Right ventricle myocardium superior (tissue), 1 donor: ENCODE measurements at places on chromosomes 2 and 18. TPM values are rescaled to one million over a fixed set of nuclear protein-coding genes. Genes with fewer than 3 reads are reported as not detected.

Gene ME2
- total RNA-seq = 92.6 TPM

Gene MCEE
- 38.3 TPM for total RNA-seq

Gene ZDBF2
- total RNA-seq = 6.7 TPM

Gene LOXL3
- 3.6 TPM for total RNA-seq

Gene ABCB11
- 0.13 TPM for total RNA-seq

Gene STK25
- total RNA-seq = 85.9 TPM

Gene ABCG8
- total RNA-seq = 0.11 TPM

Gene EMX1
- total RNA-seq = not detected

Gene CCDC68
- total RNA-seq = 3.7 TPM

Gene RESP18
- not detected for total RNA-seq

DNA sequence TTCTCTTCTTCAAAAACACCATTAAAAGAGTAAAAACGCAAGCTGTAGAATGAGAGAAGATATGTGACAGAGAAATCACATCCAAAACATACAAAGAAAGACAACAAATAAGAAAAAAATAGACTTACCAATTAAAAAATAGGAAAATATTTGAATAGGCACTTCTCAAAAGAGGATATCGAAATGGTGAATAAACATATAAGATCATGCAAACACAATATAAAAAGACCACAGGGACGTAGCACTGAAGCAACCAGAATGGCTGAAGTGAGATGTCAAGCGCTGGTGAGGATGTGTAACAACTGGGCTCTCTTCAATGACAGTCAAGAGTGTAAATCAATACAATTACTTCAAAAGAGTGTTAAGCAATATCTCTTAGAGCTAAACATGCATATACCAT, 202.3 kb downstream of the ZBTB7C start:
- DNase-seq = no peak

GRCh38 chr18:56709463-56709862, 58.3 kb downstream of the WDR7 start:
- no peak for DNase-seq

DNA sequence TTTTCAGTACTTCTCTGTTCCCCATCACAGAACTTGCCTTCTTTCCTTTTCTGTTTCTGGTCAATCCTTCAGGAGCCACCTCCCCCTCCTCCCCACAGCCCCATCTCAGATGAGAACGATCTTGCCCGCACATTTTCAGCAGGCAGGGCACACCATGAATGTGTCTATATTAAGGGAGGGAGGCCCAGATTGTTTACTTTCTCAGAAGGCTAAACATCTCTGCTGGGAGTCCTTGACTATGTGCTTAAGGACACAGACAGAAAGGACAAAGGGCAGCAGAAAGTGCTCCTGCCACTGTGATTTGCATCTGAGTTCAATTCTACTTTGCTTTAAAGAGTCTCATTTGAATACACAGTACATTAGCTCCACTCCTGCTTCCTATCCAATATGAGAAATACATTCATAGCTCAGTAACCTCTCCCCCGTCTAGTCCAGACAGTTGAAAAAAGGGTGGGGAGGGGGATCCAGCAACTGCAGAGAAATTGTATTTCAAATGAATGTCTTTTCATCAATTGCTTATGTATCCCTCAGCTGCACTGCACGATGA, 175.0 kb upstream of the PARD3B start:
- no peak for DNase-seq

DNA sequence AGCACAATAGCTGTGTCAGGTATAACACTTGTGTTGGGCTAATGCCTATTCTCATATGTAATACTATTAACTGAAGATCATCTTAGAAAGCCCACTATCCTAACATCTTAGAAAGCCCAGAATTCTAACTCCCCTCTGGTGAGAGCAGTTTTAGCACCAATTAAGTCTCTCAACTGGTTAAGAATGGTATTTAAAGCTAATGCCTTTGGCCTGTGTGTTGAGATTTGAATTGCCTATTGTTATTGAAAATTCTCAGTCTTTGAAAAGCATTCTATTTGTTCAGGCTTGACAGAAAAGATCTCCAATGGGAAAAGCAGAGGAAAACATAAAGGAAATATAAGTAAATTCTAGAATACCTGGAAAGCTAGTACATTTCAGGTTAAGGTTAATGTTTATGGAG, 352.5 kb downstream of the ARHGAP15 start:
- no peak for DNase-seq

GRCh38 chr2:13201924-13202323, 485.2 kb downstream of the TRIB2 start:
- no peak for DNase-seq

GRCh38 chr2:134143568-134143967, 110.3 kb upstream of the MGAT5 start:
- no peak for DNase-seq

DNA sequence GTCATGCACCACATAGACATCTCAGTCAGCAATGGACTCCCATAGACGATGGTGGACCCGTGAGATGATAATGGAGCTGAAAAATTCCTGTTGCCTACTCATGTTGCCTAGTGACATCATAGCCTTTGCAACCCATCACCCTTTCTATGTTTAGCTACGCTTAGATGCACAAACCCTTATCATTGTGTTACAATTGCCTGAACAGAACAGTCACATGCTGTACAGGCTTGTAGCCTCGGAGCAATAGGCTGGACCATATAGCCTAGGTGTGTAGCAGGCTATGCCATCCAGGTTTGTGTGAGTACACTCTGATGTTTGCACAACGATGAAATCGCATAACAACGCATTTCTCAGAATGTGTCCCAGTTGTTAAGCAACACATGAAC, 221.6 kb downstream of the ALPK2 start:
- DNase-seq = no peak

DNA sequence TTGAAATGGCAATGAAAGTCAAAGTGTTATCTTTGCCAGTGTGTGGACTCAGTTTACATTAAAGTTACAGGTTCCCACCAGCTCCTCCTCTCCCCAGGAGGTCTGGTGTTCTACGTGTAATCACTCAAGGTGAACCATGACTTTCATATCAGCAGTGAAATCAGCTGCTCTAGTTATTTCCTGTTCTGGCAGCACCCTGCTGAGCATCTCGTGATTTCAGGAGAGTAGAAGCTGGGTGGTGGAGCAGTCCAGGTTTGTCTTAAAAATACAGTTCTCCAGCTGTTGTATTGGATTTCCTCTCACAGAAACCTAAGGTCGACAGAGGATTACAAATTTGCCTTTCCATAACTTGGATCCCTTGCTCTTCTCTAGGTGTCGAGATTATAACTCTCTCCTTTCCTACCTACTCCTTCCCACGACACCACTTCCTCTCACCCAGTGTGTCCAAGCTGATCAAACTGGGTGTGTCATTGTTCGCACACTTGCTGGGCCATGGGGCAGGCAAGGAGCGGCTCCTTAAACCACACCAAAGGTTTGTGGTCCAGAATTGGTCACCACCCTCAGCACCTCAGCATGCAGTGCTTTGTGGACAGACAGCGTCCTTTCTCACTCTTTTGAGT, 13.0 kb upstream of the ARHGAP25 start:
- no peak for DNase-seq

GRCh38 chr2:96694816-96695455, 44.9 kb downstream of the LMAN2L start:
- no peak for DNase-seq

GRCh38 chr2:216849987-216850386, 9.9 kb downstream of the TNP1 start:
- peak; percentile 79 for DNase-seq

GRCh38 chr2:204225671-204226073, 289.1 kb downstream of the ICOS start:
- DNase-seq = no peak

GRCh38 chr2:42421157-42421485, 60.1 kb upstream of the COX7A2L start:
- no peak for DNase-seq

- DNase-seq = no peak
Observed at GRCh38 chr2:108228006-108228405, 11.8 kb upstream of the SULT1C3 start.

- DNase-seq = no peak
Observed at GRCh38 chr2:205657579-205657978, 24.7 kb upstream of the NRP2 start.
